DMS79 (cell line): ENCODE measurements at places on chromosomes 13 and 19.

GRCh38 chr13:73625562-73626339, 508.5 kb downstream of the KLF12 start:
- no peak for DNase-seq

DNA sequence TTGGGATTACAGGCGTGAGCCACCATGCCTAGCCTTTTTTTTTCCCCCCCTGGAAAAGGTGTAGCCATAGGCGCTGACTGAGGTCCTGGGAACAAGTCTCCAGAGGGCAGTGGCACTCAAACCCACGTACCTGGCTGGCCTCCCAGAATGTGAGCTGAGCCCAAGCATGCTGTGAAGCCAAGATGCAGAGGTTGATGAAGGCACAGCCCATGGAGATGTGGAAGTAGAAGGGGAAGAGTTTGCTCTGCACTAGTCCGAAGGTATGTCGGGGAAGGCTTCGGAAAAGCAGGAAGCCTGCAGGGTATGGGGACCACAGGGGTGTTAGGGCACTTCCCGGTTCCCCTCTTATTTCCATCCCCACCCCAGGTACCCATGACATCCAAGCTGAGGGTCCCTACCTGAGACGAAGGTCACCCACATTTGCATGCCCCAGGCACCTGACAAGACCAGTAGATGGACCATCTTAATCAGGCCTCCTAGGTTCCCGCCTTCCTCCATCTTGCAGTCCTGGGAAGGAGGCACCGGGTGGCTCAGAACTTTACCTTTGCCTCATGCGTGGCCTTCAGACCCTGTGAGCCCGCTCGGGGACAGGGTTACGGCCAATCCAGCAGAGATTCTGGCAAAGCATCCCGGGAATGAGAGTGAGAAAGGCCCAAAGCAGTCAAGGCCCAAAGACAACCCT, 805 bp downstream of the TMEM205 start:
- DNase-seq = peak; percentile 60

- DNase-seq = peak; percentile 24
These were observed 34.9 kb upstream of the METTL21C start for GRCh38 chr13:102729560-102730270.

DNA sequence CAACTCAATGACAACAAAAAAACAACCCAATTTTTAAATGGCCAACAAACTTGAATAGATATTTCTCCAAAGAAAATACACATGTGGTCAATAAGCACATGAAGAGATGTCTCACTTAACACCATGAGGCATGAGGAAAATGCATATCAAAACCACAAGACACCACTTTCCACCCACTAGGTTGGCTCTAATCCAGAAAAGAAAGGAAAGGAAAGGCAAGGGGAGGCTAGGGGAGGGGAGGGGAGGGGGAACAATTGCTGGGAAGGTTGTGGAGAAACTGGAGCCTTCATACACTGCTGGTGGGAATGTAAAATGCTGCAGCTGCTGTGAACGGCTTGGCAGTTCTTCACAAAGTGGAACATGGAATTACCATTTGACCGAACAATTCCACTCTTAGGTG, 854.3 kb downstream of the UQCRFS1 start:
- no peak for DNase-seq

DNA sequence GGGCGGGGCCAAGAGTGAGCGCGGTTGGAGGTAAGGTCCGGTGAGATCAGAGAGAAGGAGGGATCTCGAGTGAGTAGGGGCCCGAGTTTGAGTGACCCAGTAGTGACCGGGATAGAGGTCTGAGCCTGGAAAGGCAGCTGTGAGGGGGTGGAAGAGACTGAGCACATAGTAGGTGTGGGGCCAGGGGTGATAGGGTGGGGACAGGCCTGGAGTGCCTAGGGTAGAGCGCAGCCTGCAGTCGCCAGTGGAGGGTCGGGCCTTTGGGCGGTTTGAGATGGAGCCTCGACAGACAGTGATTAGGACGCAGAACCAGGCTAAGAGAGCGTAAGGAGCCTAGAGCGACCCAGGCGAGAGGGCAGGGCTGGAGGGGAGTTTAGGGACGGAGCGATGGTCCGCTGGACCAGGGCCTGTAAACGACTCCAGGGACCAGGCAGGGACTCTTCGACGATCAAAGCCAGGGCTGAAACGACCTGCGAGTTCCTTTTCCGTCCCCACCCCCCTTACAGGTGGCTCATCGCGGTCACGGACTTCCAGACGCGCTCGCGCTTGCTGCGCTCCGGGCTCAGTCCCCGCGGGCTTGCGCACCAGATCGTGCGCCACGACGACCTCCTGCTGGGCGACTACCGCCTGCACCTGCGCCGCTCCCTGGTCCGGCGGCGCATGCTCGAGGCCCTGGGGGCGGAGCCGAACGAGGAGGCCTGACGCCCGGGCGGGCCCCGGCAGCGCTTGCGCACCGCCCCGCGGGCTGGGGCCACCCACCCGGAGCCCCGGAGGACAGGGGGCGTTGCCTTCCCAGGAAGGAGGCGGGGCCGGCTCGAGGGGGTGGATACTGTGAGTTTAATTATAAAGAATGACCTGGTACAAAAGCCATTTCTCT, 9.4 kb downstream of the C19orf81 start:
- peak; percentile 83 for DNase-seq

GRCh38 chr19:1672038-1672768, 19.8 kb upstream of the TCF3 start:
- DNase-seq = no peak

GRCh38 chr13:113851480-113851803, 12.4 kb downstream of the GAS6 start:
- DNase-seq = no peak

DNA sequence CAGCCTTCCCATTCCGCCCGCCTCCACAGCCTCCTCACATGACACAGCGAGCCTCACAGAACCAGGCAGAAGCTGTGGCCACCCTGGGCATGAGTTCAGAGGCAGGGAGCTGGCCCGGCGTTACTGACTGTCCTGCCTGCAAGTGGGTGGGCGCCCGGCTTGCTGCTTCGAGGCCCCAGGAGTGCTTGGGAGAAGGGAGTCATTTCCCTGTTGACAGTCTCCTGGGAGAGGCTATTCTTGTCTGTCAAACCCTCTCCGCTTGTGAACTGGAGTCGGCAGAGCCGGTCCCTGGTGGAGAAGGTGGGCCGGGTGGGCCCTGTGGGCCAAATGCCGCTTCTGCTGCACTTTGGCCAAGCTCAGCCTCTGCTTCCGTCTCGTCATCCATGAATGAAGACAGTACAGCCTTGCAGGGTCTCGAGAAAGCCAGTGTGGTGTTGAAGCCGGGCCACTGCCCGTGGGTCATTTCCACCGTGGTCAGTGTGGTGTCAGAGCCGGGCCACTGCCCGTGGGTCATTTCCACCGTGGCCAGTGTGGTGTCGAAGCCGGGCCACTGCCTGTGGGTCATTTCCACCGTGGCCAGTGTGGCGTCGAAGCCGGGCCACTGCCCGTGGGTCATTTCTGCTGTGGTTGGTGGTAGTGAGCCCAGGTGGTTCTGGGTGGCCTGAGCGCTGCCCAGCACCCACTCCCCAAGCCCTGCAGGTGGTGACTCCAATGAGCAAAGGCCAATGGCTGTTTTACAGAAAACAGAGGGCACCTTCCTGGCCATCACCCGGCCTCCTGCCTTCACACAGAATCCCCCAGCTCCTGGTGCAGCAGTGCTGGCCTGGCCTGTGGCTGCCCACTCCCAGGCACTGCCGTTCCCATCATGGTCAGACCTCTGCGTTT, 13.5 kb upstream of the F7 start:
- no peak for DNase-seq

GRCh38 chr19:11814700-11815035, 595 bp downstream of the ZNF440 start:
- peak; percentile 7 for DNase-seq

DNA sequence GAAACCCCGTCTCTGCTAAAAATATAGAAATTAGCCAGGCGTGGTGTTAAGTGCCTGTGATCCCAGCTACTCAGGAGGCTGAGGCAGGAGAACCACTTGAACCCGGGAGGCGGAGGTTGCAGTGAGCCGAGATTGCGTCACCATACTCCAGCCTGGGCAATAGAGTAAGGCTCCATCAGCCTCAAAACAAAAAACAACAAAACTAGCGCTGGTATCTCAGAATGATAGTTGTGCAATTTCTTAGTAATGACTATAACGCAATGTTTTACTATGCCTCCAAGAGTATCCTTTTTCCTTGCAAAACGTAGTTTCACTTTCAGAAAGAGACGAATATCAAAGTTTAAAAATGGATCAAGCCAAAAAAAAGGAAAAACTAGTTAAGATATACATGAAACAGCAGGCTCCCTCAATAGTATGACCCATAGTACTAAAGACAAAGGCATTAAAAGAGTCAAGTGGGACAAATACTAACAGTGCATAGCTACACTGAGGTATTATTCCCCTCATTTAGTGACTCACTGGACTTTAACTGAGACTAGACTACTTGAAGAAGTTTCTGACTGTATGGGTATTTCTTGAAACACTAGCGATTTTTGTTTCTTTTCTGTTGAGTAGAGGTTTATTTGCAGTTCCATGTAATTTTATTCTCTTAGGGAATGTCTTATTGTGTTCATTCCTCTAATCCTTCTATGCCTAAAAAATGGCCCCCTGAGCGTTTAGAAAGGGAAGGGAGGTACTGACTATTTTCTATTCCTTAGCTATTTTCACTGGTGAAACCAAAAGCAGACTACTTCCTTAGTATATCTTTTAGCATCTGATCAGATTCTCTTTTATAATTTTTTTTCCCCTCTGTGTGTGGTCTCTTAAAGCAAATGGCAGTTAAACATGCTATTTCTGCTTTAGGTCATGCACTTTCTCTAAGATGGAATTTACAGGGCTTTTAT, 10.4 kb upstream of the ITM2B start:
- DNase-seq = no peak

- DNase-seq = no peak
These were observed 37.1 kb downstream of the UTP14C start for GRCh38 chr13:52061587-52061986.

DNA sequence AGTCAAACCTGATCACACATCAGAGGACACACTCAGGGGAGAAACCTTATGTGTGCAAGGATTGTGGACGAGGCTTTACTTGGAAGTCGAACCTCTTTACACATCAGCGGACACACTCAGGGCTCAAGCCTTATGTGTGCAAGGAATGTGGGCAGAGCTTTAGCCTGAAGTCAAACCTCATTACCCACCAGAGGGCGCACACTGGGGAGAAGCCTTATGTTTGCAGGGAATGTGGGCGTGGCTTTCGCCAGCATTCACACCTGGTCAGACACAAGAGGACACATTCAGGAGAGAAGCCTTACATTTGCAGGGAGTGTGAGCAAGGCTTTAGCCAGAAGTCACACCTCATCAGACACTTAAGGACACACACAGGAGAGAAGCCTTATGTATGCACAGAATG, 8.2 kb upstream of the ZNF527 start:
- DNase-seq = no peak

DNA sequence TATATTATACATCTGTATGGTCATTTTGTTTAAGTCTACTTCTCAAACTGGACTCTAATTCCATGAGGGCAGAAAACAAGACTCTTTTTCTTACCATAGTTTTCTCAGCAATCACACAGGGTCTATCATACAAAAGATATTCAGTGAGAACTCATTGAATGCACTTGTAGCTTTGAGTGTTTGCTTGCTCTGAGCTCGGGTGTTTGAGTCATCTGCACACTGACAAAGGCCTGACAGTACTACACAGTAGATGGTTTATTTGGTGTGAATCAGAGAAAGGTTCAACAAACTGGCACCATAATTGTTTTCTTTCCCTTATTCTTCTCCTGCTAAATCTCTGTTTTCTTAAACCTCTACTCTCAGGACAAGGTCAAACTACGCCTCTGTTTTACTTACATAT, 586.4 kb downstream of the LMO7 start:
- no peak for DNase-seq

DNA sequence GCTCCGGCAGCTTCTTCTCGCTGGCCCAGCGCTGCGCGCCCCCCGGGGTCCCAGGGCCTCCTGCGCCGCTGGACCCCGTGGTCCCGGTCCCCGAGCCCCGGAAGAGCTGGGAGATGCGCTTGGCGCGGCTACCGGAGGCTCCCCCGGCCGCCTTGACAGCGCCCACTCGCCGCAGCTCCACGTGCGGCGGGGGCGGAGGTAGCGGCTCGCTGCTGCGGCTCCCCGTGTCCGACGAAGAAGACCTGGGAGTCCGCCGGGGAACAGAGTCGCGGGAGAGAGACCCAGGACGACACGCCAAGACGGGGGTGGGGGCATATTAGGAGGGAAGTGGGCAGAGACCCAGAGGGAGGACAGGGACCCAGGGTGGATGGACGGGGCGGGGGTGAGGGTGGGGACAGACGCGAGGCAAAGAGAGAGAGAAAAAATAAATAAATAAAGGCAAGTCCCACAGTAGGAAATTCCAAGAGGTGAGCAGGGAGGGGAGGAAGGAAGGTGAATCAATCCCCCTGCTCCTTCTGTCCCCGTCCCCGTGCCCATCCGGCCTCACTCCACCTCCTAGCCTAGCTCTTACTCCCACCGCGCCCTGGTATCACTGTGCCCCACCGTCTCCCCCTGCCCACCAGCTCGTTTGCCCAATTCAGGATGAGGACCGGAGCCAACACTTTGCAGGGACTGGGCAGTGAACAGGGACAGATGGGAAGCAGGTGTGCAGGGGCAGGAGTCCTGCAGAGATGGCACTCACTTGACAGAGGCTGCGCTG, 826 bp downstream of the RASIP1 start:
- DNase-seq = no peak

GRCh38 chr13:19023115-19023514, 158.5 kb downstream of the TUBA3C start:
- DNase-seq = no peak

GRCh38 chr13:50162567-50162966, 147.3 kb downstream of the KCNRG start:
- no peak for DNase-seq

- no peak for DNase-seq
These were observed 7.3 kb upstream of the INAFM1 start for GRCh38 chr19:47267350-47267759.

DNA sequence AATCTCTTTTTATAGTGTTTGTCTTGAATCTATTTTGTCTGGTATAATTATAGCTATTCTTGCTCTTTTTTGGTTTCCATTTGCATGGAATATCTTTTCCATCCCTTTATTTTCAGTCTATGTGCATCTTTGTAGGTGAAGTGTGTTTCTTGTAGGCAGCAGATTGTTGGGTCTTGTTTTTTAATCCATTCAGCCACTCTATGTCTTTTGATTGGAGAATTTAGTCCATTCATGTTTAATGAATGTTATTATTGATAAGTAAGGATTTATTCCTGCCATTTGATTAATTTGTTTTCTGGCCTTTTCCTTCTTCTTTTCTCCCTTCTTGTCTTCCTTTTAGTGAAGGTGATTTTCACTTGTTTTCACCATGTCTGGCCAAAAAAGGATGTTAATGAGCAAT, 11.7 kb upstream of the ZDHHC20 start:
- no peak for DNase-seq

GRCh38 chr19:35048911-35049411, 7.4 kb downstream of the HPN start:
- DNase-seq = no peak

GRCh38 chr19:22603518-22604440, 30.3 kb upstream of the ZNF492 start:
- DNase-seq = no peak

- no peak for DNase-seq
These were observed 25.9 kb downstream of the RCBTB2 start for GRCh38 chr13:48507021-48507420.
